CD4-positive, alpha-beta T cell treated with Interleukin-2 at 100 ng/mL for 4 hours (primary cell): ENCODE measurements at places on chromosomes 1 and 21.

DNA sequence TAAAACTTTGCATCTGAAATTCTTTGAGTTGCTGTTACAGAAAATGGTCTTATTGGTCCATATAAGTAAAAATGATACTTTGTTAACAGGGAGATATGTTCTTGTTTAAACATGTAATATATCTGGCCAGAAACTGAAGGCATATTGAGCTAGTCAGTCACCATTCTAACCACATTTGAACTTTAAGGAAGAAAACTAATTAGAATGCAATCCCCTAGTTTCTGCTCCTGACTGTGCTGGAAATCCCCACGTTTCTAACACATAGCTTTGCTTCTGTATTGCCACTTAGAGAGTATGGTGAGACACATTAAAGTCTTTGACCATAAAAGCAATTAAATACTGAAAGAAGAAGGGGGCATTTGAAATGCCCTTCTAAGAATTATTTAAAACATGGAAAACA, 32.1 kb upstream of the HIVEP3 start:
- DNase-seq, result no peak

DNA sequence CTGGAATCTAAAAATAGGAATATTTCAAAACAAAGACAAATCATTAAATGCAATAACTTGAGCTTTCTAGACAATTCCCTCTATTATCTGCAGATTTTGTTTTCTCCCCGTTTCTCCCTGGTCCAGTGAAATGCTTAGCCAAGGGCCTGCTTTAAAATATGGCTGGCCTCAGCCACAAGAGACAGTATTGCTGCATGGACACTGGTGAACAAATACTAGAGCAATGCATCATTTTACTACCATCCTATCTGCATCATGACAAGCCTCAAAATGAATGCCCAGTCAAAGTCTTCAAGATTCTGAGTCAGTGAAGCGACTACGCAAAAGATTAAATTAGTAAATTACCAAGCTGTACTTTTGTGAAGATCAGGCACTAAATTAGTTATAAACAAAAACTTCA, 80.5 kb downstream of the ENAH start:
- no peak for DNase-seq

DNA sequence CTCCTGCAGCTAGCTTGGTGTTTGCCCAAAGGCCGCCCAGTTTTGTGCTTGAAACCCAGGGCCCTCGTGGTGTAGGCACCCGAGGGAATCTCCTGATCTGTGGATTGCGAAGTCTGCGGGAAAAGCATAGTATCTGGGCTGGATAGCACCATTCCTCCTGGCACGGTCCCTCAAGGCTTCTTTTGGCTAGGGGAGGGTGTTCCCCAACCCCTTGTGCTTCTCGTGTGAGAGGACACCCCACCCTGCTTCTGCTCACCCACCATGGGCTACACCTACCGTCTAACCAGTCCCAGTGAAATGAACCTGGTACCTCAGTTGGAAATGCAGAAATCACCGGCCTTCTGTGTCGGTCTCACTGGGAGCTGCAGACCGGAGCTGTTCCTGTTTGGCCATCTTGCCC, 403.5 kb downstream of the USP25 start:
- DNase-seq, result no peak

GRCh38 chr1:68145418-68146126, 86.8 kb downstream of the WLS start:
- no peak for DNase-seq

- no peak for DNase-seq
Measured at GRCh38 chr21:45114072-45114471, 39.7 kb downstream of the ADARB1 start.

DNA sequence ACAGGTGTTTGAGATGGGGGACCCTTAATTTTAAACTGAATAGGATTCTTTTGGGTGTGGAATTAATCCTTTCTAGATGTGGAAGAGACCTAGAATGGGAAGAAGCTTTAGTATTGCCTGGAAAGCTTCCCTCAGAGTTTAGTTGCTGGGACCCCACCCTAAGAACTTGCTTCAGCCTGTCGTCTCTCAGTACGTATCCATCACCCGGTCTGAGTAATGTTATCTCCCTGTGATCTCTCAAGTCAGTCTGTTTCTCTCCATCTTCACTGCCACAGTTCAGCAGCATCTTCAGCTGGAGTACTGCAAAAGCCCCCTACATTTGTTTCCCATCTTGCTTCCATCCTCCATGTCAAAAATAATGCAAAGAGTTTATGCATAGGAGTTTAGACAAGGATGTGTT, 28.9 kb downstream of the CNST start:
- no peak for DNase-seq

- no peak for DNase-seq
Measured at GRCh38 chr1:45198185-45198584, 8.2 kb downstream of the ZSWIM5 start.

- DNase-seq, result no peak
Measured at GRCh38 chr1:80751204-80751603, 1049.5 kb upstream of the ADGRL2 start.

GRCh38 chr21:36135391-36136102, 668 bp downstream of the CBR3 start:
- peak; percentile 60 for DNase-seq

DNA sequence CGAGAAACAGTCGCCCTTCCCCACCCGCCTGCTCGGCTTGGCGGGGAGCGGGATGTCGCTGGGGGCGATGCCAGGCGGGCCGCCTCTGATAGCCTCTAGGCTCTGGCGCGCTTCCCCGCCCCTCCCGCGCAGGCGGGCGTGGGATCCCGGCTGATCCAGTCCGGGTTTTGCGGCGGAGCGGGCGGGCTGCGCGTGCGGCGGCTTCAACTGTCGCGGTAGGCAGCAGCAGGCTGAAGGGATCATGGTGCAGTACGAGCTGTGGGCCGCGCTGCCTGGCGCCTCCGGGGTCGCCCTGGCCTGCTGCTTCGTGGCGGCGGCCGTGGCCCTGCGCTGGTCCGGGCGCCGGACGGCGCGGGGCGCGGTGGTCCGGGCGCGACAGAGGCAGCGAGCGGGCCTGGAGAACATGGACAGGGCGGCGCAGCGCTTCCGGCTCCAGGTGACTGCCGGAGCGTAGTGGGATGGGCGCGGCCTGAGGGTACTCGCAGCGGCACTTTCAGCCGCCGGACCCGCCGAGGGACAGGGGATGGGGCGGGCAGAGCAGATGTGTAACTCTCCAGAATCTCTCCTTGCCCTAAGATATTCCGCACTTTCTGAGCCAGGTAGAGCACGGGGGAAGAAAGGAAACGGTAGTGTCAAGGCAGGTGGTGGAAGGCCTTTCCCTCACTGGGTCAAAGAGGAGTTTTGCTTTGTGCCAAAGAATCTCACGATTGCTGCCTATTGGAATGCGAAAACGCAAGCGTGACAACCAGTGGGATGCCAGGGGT, at the start of gene FAAH:
TSS of gene FAAH (plus strand) at position 210 of the 764 bp plus-strand sequence. CDS start at position 242, 32 bp downstream.
- DNase-seq, result peak; percentile 40

- DNase-seq, result no peak
Measured at GRCh38 chr21:44273046-44273445, 11.3 kb upstream of the DNMT3L start.

GRCh38 chr1:179143322-179143721, 61.5 kb downstream of the TOR3A start:
- peak; percentile 31 for DNase-seq

- DNase-seq, result no peak
Measured at GRCh38 chr1:10651389-10651766, 145.1 kb downstream of the CASZ1 start.

DNA sequence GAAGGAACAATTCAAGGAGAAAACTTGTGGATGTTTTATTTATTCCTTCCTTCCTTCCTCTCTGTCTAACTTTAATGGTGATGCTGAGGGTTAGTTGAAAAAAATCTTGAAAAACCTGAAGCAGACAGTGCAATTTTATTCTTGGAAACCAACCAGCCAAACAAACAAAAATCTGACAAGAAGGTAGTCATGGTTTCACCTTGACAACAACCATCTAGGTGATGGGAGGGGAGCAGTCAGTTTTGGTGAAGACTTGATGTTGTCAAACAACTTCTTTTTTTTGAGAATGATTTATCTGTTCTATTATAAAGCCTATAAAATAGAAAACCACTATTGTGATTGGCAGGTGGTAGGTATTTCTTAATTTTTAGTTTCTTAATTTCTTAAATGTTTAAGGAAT, 92.4 kb upstream of the GPR88 start:
- peak; percentile 92 for DNase-seq
